Hepatocyte (in vitro differentiated cells): ENCODE measurements at places on chromosomes 1 and 21. TPM values are rescaled to one million over a fixed set of nuclear protein-coding genes. Genes with fewer than 3 reads are reported as not detected.

- DNase-seq, result no peak
Observed at GRCh38 chr21:16407403-16408240, 677.8 kb downstream of the USP25 start.

DNA sequence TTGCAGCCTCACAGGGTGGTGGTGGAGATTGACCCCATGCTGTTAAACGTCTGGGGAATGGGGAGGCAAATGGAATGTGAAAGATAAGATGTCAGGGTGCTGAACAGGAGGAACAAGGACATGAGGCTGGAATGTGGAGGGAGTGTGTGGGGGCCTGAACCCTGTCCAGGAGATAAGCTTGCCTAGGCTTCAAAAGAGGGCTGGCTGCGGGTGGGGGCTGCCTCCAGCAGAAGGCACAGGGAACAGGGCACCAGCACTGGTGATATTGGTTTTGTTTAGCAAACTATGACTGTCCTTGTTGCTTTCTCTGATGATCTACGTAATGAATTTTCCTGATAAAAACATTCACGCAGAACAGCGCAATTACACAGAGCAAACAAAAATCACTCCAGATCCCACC lies 52.4 kb upstream of the LRP8 start:
- DNase-seq, result no peak

DNA sequence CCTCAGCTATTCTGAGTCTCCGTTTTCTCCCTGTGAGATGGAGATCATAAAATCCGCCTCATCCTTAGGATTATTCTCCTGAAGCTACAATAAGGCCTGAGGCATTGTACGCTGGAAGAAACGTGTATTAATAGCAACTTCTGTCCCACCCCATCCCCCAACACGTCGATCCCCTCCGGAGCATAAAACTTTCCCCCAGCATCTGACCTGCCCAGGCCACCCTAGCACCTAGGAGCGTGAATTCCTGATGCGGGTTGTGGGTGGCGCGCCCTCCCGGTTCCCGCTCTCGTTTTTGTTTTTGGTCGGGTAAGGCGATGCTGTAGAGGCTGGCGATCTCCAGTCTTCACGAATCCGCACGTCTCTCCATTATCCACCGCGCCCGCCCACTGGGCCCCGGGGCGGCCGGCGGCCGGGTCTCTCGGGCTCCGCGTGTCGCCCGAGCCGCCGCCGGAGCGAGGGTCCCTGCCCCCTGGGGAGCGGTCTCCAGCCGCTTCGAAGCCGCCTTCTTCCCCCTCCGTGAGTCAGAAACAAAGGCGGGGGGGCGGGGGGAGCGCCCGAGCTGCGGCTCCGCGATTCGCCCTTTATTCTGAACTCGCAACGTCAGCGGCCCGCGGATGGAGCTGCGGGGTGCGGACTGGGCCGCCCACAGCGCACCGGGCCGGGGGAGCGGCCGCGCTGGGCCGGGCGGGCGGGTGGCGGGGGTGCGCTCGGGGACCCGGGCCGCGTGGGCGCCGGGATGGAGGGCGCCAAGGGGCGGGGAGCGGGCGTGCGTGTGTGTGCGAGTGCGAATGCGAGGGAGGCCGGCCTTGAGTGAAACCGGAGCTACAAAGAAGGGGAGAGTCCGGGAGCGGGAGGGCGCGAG lies at the start of gene PLEKHO1:
Gene PLEKHO1 (plus strand): TSS at position 646 of the 862 bp plus-strand sequence. CDS start 342 bp downstream, outside the sequence.
- DNase-seq, result peak; percentile 84

GRCh38 chr1:248596615-248597014 lies 885 bp downstream of the OR2T10 start:
- no peak for DNase-seq

DNA sequence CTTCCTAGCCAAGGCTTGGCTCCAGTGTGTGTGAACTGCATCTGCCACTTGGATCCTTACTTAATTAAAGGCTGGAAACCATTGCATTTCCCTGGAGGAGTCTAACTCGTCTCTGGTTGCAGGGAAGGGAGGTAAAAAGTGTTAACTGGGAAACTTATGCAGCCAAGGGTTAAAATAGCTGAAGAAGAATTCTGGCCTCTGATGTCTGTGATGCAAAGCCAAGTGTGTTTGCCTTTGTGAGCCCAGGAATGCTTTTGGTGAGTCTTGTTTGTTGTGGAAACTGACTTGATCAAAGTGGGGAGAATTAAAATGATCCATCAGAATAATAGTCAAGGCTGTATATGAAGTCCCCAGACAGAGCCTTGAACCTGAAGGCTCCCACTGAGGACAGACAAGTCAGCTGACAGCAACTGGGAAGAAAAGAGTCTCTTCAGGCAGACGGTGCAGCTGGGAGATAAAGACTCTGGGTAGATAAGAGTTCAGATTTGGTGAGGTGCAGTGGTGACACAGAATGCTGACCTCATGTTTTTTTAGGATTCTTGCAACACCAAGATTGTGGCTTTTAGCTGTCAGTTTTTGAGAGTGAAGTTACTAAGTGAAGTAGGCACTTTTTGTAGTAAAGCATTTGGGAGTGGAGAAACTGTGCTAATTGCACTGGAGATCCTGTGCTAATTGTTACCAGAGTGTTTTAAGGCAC lies 59.5 kb upstream of the WLS start:
- no peak for DNase-seq

GRCh38 chr1:51517361-51518032 lies 1.6 kb downstream of the EPS15 start:
- DNase-seq, result no peak

GRCh38 chr1:150484431-150484830 lies 2.8 kb upstream of the TARS2 start:
- DNase-seq, result no peak

RAB42 gene
- polyA plus RNA-seq, result 8.6 and 10.3 TPM in 2 replicates

DNA sequence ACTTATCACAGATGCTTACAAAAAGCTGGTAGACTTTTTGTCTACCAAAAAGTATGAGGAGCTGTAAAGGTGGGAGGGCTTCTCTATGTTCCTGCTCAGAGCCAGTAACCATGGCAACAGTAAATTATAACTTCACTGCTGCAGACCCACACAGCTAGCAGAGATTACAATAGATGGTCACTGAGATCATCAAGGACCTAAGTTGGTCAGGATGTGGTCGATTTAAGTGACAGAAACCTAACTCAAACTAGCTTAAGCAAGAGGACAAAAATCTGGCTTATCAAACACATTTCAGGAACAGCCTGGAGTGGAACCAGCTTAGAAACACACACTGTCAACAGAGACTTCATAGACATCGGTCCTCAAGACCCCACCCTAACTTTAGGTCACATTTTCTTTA lies 113.4 kb upstream of the ATP1A1 start:
- DNase-seq, result no peak

DNA sequence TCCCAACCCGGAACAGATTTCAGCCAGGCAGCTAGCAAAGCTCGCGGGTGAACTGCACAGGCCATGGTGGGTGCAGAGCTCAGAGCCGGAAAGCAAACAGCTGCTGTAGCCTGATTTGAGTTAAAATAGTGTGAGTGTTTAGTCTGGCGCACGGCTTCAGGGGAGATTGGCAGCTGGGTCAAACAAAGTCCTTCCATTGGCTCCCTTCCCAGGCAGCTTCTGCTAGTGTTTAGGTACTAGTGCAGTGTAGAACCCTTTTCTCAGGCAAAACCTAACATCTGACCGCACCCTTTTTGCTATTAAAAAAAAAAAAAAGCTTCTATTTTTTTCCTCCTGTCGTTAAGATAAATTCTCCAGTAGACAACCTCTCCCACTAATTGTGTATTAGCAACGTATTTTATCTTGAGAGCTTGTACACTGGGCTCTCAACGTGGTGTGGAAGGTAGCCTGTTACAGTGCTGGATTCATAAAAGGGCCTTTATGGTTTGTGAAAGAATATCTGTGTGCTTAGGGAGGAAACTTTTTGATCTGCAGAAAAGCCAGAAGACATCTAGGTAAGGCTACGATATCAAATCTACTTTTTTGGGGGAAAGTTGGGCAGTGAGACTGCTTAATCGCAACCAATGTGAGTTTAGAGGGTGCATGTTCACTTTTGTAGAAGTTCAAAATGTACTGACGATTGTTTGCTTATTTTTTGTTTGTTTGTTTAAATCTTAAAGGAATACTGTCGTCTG lies 689.6 kb downstream of the USP25 start:
- DNase-seq, result peak; percentile 63

DNA sequence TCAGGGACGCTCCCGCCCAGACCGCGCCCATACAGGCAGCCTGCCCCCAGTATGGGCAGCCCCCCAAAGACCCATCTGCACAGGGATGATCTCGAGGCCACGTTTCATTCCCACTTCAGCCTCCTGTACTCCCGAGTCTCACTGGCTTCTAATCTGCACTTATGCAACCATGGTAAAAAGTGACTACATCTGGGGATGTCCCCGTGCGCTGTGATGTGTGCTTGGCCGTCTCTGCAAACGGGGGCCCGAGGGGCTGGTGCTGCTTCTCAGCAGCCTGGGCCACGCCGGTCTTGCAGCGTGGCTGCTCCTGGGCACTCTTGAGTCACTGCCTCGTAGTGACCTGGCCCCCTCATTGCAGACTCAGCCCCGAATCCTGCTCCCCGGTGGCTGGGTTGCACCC lies 17.4 kb upstream of the PLCH2 start:
- DNase-seq, result no peak

DNA sequence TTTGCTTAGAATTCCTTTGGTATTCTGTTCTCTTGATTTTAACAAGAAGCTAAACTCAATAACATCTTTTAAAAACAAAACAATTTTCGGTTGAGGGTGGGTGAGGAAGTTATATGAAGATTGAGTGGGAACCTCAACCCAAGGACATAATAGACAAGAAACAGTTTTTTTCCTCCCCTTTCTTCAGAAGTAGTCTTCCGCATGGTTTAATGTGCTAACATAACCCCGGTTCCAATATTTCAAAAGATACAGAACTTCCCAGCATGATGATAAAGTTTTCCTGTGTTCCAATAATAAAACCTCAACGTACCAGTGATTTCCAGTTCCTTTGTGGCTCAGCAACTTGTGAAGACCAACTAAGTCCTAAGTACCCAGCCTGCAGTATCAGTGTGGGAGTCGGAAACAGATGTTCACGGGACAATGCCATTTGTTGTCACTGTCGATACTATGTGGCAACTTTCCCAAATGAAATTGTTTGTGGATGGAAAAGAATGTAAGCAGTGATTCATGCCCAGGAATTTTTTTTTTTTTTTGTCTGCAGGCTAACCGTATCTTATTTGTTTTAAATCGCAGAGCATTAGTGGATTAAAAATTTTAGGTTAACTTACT lies 48.5 kb downstream of the NR5A2 start:
- DNase-seq, result peak; percentile 39

DNA sequence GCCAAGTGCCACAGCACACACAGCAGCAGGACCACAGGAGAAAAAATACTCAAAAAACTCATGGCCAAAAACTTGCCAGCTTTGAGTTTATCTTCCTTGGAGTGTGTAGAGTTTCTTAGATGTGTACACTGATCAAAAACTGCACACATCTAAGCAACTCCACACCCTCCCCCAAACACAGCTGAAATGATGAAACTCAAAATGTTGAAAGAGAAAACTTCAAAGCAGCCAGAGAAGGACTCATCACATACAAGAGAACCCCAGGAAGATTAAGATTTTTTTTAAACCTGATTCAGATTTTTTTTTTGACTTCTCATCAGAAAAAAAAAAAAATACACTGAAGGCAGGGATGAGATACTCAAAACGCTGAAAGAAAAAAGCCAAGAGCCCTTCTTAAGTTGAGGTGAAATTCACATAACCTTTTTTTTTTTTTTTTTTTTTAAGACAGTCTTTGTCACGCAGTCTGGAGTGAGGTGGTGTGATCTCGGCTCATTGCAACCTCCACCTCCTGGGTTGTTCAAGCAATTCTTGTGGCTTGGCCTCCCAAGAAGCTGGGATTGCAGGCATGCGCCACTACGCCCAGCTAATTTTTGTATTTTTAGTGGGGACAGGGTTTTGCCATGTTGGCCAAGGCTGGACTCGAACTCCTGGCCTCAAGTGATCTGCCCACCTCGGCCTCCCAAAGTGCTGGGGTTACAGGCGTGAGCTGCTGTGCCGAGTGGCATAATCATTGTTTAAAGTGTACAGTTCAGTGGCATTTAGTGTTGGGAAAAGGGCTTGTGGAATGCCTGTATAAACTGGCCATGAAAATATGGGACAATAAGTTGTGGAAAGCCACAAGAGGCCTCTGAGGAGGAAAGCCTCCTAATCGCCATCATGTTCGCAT lies 20.9 kb upstream of the PDXK start:
- DNase-seq, result no peak

GRCh38 chr1:15384301-15384901 lies 25.3 kb upstream of the EFHD2 start:
- DNase-seq, result no peak

- no peak for DNase-seq
Observed at GRCh38 chr1:44575396-44575795, 98.9 kb downstream of the TMEM53 start.
